ENCODE measurements at places on chromosomes 12 and 14.

- peak; percentile 96 for DNase-seq
These were observed 59.0 kb upstream of the ARID2 start for GRCh38 chr12:45670346-45671065.

DNA sequence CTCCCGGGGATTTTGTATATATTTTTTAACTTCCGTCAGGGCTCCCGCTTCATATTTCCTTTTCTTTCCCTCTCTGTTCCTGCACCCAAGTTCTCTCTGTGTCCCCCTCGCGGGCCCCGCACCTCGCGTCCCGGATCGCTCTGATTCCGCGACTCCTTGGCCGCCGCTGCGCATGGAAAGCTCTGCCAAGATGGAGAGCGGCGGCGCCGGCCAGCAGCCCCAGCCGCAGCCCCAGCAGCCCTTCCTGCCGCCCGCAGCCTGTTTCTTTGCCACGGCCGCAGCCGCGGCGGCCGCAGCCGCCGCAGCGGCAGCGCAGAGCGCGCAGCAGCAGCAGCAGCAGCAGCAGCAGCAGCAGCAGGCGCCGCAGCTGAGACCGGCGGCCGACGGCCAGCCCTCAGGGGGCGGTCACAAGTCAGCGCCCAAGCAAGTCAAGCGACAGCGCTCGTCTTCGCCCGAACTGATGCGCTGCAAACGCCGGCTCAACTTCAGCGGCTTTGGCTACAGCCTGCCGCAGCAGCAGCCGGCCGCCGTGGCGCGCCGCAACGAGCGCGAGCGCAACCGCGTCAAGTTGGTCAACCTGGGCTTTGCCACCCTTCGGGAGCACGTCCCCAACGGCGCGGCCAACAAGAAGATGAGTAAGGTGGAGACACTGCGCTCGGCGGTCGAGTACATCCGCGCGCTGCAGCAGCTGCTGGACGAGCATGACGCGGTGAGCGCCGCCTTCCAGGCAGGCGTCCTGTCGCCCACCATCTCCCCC is 777 bp downstream of the ASCL1 start:
- DNase-seq, result peak; percentile 59

GRCh38 chr14:68141281-68142088 is 321.9 kb downstream of the RAD51B start:
- DNase-seq, result no peak

DNA sequence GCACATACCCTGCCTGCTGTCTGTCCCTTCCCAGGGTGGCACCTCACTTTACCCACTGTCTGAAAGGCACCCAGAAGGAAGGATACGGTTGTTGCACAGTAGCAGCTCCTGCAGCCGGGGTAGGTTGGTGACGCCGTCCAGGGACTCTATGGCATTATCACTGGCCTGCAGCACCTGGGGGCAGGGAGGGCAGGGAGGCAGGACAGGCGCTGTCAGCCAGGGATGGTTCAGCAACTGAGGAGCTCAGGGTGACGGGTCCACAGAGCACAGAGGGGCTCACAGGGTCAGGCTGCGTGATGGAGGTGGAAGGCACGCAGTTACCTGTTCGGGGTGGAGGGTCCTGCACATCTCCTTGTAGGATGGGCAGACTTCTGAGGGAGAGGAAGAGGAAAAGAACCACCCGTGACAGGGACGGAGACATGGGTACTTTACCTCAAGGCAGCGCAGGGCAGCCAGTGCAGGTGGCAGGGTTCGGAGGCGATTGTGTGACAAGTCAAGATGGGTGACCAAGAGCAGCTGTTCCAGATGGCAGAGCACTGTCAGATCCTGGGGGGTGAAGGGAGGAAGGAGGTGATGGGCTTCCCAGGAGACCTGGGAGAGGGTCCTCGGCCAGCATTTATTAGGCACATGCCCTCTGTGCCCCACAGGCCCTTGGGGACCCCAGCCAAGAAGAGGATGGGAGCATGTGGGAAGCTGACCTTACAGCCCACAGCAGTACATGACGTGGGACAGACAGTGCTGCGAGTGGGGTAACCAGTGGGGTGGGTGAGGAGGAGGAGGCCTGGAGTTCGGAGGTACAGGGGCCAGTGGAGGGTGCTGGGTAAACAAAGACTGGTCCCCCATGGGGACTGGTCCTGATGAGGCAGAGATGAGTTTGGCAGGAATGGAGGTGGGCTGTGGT is 3.6 kb upstream of the TGM1 start:
- no peak for DNase-seq

- DNase-seq, result no peak
These were observed 77.8 kb upstream of the MAX start for GRCh38 chr14:65179918-65180724.

- DNase-seq, result peak; percentile 96
These were observed 87.8 kb upstream of the DYNC1H1 start for GRCh38 chr14:101876555-101876938.

DNA sequence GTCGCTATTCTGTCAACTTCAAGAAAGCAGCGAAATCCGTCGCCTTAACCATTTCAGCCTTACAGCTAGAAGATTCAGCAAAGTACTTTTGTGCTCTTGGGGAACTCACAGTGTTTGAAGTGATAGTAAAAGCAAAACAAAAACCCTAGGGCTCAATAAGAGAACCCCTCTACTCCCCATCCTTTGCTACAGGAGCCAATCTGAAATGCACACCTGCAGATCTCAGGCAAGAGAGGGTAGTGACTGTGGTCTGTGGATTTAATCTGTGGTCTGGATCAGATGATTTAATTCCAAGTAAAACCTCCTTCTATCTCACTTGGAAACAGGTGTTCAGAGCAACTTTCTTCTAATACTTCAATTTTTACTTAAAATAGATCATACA is 422.9 kb upstream of the OR4E1 start:
- peak; percentile 60 for DNase-seq

DNA sequence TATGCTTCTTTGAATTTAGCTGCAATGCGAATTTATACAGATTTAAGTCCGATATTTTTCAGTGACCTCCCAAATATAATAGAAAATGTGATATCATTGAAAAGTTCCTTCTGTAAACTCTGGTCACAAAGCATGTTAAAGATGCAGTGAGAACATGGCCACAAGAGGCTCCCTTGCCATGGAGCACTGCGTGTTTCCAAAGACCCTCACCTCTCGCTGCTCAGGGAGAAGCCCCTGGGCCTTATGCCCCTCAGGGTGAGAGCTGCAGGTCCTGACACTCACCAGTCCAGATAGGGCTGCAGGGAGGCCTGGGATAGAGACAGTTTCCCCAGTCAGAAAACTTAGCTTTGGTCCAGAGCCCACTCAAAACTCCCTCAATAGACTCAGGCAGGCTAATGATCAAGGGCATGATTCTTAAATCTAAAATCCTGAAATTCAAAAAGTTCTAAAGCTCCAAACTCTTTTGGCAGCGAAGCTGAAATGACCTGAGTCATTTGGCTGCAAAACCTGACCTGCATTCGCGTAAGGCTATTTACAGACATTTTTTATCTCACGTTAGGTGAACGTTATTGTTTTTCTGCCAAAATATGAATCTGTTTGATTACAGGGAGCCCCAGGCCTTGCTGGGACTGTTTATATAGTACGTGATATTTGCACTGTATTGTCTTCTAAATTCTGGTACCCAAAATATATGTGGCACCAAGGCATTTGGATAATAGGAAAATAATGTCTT is 67.8 kb downstream of the CAPZA3 start:
- DNase-seq, result no peak

- DNase-seq, result no peak
These were observed 156.5 kb upstream of the PLEKHG7 start for GRCh38 chr12:92546259-92546634.

GRCh38 chr12:127143020-127143419 is 1124.0 kb upstream of the TMEM132C start:
- DNase-seq, result no peak

GRCh38 chr14:75630695-75631452 is 29.8 kb downstream of the ERG28 start:
- DNase-seq, result no peak

DNA sequence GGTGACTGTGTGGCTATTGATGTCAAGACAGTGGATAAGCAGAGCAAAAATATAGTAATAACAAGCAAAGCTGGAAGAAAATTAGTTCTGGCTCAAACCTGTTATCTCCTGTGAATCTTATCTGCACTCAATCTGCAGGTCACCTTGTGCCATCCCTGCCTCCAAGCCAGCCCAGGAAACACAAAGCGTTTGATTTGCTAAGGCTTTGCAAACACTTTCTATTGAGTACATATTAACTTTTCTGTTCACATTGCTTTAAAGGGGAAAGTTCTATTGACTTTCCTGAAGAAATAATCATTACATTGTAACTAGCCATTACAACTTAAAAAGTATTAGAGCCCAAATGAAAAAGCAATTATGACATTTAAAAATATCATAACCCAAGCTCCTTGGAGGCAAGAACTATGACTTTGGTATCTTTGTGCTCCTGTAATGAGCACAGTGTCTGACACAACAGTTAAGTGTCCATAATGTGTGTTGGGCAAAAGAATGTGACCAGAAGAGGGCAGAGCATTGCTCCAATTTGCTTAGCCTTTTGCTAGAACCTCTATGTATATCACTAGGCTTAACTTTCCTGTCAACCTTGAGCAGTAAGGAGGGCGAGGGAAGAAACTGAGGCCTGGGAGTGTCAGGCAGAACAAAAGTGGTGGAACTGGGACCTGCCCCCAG is 24.7 kb downstream of the SERPINA3 start:
- peak; percentile 25 for DNase-seq

DNA sequence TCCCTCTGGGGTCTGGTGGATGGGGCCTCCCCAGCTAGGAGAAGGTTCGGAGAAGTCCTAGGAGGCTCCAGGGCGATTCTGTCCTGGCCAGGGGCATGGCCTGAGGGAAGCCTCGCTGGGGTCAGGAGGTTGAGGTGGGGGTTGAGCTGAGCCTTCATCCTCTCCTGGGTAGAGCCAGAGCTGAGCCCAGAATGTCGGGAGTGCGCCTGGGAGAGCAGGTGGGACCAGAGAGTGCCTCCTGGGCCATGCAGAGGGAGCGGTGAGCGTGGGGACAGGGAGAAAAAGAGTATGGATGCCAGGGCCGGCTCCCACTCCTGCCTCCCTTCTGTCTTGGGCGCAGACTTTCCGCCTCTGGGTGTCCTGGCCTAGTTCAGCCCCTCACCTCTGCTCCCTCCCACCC is 13.1 kb downstream of the RPS6KL1 start:
- no peak for DNase-seq

DNA sequence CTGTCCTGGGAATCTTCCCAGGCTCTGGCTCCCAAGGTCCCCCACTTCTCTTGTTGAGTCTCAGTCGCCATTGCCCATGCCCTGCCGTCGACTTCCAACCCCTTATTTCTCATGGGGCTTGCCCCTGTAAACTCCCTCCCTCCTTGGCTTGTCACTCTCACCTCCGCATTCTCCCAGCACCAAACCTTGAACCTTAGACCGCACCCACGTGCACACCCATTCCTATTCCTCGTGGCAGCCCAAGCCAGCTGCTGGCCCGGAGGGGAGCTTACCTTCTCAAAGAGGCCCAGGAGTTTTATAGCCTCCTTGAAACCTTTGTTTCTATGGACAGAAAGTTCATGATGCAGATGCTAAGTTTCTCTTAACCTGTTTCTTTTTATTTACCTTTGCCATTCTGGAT is 4.6 kb downstream of the JDP2 start:
- DNase-seq, result no peak

GRCh38 chr12:53987787-53988230 is 2.9 kb downstream of the HOXC10 start:
- no peak for DNase-seq

DNA sequence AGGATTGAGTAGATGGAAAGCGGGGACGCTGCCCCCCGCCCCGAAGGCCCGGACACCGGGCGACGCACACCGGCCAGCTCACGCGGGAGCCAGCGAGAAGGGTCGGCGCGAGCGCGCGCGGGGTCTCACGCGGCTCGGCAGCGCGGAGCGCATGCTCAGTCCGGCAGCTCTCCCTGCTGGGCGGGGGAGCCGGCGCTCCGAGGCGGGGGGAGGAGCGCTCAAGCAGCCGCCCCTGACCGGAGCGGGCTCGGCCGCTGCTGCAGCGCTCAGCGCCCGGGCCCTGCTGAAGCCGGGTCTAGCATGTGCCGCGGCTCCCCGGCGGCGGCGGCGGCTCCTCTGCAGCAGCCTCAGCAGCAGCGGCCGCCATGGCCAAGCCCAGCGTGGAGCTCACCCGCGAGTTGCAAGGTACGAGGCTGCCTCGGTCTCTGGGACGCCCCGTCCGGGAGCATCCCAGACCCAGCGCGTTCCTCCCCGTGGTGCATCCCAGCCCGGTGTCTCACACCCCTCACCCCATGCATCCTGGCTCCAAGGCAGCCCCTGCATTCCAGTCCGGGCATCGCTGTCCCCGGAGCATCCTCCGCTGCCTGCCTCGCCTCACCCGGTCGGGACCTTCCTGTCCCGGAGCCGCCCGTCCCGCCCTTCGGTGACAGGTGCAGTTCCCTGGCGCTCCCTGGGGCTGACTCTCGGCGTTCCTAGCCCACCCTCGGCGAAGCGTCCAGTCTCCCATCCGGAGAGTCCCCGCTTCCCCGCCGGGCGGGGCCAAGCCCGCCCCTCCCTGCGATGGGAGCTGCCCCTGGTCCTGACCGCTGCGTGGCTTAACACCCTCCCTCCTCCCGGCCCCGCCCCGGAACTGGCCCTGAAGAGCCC is at the start of gene CARMIL3:
TSS of gene CARMIL3 (plus strand) at position 221 of the 867 bp plus-strand sequence. CDS start at position 366, 145 bp downstream.
- peak; percentile 78 for DNase-seq

- DNase-seq, result no peak
These were observed 14.2 kb upstream of the DYRK2 start for GRCh38 chr12:67634303-67634761.

GRCh38 chr12:53300187-53300586 is 692 bp downstream of the MYG1 start:
- peak; percentile 18 for DNase-seq

GRCh38 chr14:30225176-30225575 is 297.5 kb upstream of the PRKD1 start:
- no peak for DNase-seq

DNA sequence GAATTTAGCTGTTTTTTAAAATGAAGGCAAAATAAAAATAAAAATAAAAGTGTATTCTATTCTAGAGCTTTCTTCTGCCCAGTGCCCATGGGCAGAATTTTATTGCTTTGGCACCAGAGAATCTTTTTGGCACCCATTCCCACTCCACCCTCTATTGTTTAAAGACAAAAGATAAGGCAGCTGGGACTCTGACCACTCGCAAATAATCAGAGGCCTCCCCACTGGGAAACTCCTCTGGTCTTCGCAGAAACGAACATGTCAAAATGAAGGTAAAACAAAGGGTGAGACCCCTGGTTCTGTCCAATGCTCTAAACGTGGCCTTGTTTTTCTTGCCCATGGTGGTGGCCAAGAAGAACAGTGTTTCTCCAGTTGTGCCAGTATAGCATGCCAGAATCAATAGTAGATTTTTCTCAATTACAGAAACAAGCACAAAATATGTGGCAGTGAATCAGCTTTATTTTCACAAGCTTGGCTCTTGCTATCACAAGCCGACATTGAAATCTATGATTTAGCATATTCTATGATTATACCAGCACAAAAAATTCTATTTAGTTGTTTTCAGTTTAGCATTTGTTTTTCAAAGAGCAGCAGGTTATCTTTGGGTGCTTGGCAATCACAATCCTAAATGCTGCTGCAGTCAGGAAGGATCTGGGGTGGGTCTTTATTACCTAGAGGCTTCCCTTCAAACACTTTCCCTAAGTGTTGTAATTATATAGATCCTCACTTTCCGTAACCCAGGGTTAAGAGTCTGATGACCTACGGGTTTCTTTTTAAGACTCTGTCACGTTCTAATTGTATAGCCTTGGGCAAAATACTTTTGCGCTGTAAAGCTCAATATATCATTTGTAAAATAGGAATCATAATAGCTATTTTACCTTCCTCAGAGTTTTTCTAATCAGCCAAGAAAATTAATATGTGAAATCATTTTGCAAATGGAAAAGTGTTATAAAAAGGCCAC is 50.5 kb downstream of the KITLG start:
- no peak for DNase-seq

GRCh38 chr12:34030591-34030990 is 8.3 kb downstream of the ALG10 start:
- DNase-seq, result no peak
